ENCODE measurements at places on chromosomes 7 and 10.

DNA sequence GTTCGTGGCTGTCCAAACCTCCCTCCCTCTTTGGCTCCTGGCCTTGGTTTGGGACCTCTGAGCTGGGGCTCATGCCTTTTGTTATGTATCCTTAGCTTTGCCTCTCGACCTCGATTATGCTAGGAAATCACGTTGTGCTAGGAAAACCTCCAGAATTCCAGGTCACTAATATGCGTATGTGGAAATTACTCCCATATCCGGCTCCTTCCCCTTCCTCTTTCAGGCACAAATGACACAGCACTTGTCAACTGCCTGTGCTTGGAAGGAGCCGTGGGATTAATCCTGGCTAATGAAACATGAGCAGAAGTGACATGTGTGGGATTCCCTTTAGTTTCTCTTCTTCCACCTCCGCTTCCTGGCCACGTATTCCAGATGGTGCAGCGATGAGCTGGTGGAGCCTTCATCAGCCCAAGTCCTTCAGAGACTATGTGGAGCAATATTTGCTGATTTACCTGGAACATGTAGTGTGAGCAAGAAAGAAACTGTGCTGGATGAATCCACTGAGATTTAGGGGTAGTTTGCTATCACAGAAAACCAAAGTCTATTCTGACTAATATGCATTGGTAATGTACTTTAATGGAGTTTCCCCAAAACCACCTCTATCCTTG is 149.2 kb downstream of the REEP3 start:
- DNase-seq = no peak

GRCh38 chr10:13670311-13670710 is 83.5 kb downstream of the PRPF18 start:
- DNase-seq = no peak

- DNase-seq = no peak
These were observed 193.7 kb upstream of the SVIL start for GRCh38 chr10:29828440-29828894.

GRCh38 chr7:106501605-106502580 is 159.1 kb downstream of the CCDC71L start:
- no peak for DNase-seq

GRCh38 chr10:62853710-62854109 is 37.5 kb upstream of the EGR2 start:
- DNase-seq = no peak

- DNase-seq = no peak
These were observed 120.3 kb upstream of the CACUL1 start for GRCh38 chr10:118875087-118875486.

- DNase-seq = no peak
These were observed 36.2 kb downstream of the BMPR1A start for GRCh38 chr10:86792461-86793167.

GRCh38 chr7:26858735-26859134 is 5.7 kb downstream of the SKAP2 start:
- DNase-seq = no peak

DNA sequence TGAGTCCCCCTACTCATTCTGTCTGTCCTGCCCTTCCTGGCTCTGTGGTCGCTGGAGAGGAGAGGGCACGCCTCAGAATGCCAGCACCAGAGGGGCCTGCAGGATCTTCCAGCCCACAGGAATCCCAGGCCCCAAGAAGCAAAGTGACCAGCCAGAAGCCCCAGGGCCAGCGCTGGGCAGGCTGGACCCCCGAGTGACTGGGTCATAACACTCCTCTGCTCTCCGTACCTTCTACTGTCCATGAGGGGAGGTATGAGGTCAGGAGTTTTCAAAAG is 102.6 kb upstream of the GPR26 start:
- DNase-seq = no peak
